Psoas muscle (tissue), 8 donors: ENCODE measurements at places on chromosomes 11 and 22. TPM values are rescaled to one million over a fixed set of nuclear protein-coding genes. Genes with fewer than 3 reads are reported as not detected.

GRCh38 chr22:20952544-20953341 lies 14.3 kb upstream of the AIFM3 start:
- no peak for DNase-seq

DNA sequence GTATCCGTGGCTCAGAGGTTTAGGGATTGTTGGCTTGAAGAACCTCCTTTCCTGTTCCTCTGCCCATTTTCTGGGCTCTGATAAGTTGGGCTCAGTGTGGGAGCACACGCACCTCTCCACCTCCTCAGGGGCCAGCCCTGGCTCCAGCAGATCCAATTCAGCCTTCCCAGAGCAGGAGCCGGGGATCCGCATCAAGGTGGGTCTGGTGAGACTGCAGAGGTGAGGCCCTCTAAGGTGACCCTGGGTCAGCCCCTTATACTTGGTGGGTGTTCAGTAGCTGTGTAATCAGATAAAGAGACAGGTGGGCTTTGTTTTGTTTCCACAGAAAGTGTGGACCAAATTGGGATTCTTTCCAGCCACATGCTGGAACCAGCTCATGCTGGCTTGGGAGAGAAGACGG lies 1466.0 kb downstream of the TBC1D22A start:
- DNase-seq, result no peak

GRCh38 chr22:18130018-18130417 lies 19.4 kb downstream of the TUBA8 start:
- no peak for DNase-seq

DNA sequence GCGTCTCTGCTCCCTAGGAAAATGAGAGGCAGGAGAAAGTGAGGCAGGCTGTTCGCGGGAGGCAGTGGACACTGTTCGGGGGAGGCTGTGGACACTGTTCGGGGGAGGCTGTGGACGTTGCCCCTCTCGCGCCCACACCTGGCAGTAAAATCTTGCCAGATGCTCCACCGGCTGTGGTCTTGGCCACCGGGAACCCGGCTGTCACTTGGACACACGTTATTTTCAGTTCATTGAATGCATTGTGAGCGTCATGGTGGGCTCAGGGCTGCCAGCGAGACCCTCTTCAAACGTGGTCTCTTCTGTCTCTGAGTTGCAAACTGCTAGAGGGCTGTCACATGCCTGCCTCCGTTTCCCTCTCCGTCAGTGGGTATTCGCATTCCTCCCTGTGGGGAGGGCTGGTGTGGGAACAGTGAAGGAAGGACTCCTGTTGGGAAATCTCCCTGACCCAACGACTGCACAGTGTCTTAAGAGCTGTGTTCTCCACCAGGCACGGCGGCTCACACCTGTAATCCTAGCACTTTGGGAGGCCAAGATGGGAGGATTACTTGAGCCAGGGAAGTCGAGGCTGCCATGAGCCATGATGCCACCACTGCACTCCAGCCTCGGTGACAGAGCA lies 1.4 kb downstream of the PRR5 start:
- no peak for DNase-seq

- DNase-seq, result no peak
These were observed 17.8 kb downstream of the SGSM3 start for GRCh38 chr22:40388231-40388630.

DNA sequence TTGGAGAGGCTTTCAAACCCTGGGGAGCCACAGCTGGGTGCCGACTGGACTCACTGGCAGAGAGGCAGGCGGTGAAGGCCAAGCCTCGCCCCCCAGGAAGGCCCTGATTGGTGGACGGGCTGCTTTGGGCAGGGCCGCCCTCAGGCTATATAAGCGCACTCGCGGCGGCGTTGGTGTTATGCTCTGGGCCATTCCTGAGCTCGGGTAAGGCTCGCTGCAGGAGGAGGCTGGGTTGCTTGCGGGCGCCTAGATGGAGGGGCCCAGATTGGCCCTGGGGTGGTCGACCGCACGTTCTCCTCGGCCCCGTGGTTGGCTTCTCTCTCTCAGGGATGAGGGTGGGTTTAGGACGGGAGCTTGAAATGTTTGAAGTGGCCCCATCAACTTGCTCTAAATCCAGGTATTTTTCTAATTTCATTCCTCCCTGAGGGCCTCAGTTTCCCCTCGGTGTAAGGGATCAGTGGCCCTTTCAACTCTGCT lies at the start of gene SPDYC:
Gene SPDYC, plus strand, starts transcription at position 176 of the 477 bp plus-strand sequence. CDS start 1,125 bp downstream, outside the sequence.
- no peak for DNase-seq

- DNase-seq, result no peak
These were observed 742.2 kb downstream of the NELL1 start for GRCh38 chr11:21411597-21411996.

DNA sequence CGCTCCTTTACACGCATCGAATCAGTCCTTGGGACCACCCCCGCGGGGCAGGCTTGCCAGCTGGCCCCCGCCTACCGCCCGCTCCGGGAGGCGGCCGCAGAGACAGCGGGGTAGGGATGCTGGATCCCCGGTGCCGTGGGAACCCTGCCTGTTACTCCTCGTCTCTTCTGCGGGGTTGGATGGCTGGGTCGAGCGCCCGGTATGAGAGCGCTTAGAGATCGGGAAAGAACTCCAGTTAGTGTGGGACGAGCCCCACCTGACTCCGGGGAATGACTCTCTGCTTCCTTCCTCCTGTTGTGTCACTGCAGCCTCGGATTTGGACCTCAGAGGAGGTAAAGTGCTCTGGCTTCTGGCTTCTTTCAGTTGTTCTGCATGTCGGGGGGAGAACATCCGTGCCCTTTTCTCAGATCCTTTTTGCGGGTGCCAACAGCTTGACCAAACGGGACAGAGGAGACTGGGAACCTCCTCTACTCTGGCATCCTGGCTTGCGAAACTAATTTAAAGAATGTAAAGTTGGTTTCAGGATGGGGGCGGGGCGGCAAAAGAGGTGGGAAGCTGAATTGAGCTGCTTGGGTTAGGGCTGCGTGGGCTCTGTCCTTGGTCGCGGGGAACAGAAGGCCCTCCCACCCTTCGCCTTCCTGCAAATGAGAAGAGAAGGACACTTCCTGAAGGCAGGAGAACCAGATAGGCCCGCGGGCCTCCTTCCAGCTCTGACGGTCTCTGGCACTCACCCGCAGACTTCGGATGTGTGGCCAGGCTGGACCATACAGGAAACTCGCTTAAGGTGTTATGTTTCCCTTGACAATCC lies 938 bp downstream of the LAYN start:
- DNase-seq, result peak; percentile 79

DNA sequence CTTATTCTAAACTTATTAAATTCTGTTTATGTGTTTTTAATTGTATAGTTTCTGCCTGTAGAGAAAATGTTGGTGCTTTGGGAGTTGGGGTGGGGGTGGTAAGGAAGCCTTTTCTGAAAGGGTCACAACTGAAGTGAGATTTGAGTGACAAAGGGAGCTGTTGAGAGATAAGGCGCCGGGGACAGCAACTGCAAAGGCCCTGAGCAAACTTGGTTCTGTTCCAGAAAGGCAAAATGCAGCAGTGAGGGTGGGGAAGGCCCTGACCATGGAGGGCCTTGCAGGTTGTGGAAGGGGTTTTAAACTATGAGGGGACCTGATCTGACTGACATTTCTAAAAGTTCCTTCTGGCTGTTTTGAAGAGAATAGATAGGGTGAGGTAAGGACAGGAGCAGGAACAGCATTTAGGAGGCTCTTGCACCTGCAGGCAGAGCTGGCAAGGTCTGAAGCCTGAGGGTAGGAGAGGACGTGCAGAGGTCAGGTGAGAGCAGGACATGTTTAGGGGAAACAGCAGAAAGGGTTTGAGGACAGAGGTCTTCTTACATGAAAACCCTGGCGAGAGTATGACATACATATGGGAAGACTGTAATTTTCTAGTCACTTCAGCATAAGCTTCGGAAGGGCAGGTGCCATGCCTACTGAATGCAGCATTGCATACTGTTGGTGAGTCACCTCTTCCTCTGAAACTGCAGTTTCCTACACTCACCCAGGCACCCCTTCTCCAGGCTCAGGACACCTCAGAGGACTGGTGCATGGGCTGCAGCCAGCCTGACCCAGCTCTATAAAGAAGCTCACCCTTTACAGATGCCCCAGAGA lies 190.7 kb downstream of the SNX19 start:
- DNase-seq, result no peak

GRCh38 chr22:40898850-40899357 lies 37.0 kb upstream of the DNAJB7 start:
- no peak for DNase-seq

DNA sequence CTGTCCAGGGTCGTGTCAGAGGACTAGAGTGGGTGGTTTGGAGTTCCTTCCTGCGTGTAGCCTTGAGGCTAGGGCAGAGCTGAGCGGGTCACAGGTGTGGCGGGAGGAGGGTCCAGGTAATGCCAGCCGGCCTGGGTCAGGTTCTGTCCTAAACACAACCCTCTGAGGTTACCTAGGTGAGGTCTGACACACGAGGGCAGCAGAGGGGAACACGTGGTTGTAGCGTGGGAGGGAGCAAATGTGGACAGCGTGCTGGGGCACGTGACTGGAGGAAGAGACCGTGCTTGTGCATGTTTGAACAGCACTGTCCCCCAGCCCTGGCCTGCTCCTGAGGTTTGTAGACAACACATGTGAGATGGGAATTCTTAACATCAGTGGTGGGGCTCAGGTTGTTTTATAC lies 13.1 kb downstream of the MOV10L1 start:
- DNase-seq, result no peak

DNA sequence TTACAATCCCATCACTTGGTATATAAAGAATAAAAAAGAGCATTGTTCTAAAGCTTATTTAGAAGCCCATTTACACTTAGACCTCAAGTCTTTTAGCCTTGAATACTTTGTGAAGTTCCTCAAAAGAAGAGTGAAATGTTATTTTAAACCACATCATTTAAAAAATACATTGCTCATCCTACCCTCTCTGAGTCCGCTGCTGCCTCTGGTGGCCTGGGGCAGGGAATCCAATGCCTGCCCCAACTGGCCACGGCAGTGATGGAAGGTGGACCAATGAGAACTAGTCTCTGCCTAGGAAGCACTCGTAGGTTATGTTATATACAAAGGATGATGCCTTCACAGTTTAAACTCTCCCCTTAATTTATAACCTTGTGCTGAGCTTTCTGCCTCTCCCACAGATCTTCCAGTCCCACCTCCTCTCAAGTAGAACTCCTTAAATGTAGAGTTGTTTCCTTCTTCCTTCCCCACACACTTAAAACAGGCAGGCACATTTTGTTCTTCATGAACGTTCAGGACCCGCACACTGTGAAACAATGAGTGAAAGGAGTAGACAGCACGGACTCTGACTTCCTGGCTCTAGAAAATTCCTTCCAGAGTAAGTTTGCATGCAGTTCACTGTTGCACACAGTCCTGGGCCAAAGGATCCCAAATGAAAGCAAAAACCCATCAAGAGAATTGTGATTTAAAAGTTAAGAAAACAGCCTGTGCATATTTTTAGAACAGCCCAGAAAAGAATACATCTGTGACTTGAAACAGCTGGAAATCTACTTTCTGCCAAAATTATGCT lies 167.8 kb downstream of the RRAS2 start:
- DNase-seq, result no peak

DNA sequence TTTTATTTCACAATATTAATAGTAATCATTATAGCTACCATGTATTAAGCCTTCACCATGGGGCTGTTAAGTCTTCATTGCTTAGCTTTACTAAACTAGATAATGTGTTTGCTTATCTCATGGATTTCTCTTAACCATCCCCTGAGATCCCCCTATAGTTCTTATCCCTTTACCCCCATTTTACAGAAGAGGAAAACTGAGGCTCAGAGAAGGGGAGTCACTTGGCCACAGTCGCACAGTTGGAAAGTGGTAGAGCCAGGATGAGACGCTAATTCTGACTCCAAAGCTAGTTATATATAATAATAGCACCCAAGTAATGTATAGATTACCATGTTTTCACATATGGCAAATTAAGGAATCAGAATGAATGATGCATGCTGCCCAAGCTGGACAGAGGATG lies 9.7 kb upstream of the TFIP11 start:
- DNase-seq, result no peak

- no peak for DNase-seq
These were observed 469.8 kb downstream of the BRD1 start for GRCh38 chr22:49357661-49358440.

DNA sequence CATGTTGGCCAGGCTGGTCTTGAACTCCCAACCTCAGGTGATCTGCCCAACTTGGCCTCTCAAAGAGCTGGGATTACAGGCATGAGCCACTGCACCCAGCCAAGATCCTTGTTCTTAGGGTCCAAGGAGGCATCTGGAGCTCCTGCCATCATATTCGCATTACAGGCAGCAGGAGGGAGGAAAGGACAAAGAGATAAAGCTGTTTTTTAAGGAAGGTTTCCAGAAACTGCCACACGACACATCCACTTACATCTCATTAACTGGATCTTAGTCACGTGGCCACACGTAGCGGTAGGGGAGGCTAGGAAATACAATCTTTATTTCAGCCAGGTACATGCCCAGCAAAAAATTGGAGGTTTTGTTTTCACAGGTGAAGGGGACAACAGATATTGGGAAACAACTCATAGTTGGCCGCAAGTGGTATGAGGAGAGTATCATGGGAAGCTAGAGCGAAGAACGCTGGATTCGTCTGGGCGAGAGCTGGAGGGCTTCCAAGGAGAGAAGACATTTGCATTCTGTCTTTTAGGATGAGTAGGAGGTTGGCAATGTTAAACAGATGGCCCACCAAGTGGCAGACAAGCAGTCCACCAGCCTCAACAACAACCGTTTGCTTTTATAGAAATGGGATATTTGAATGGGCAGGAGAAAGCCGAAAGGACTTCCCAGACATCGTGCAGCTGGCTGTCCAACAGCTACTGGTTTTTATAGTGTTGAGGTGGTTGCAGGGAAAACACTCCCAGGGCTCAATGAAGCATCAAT lies 39.2 kb upstream of the DMC1 start:
- DNase-seq, result no peak

DNA sequence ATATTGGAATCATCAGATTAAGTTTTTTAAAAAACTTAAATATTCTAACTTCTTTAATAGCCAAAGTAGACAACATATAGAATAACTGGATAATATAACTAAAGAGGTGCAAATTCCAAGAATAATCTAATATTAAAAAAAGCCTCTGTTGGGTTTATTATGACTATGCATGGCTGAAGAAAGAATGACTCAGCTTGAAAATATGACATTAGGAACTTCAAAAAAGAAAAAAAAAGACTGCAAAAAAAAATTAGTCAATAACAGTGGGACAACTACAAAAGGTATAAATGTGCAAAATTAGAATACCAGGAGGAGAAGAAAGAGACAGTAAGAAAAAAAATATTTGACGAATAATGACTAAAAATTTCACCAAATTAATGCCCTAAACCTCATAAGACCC lies 1178.0 kb downstream of the JRKL start:
- DNase-seq, result no peak

GRCh38 chr11:1766719-1767398 lies 3.1 kb upstream of the CTSD start:
- no peak for DNase-seq

Gene FAM111B
- total RNA-seq, result not detected

Gene CYB561A3
- total RNA-seq, result 10.3 TPM

Gene KRTAP5-4
- total RNA-seq, result not detected

Gene BAIAP2L2
- total RNA-seq, result 0.56 TPM

Gene KRTAP5-1
- not detected for total RNA-seq

Gene TUB
- total RNA-seq, result 1.0 TPM

Gene DDTL
- 0.96 TPM for total RNA-seq

Gene OR2AG1
- total RNA-seq, result not detected
